GM04504 (cell line): ENCODE measurements at places on chromosomes 7 and 10.

- DNase-seq: no peak
Observed at GRCh38 chr10:126369125-126369710, 19.1 kb downstream of the ADAM12 start.

DNA sequence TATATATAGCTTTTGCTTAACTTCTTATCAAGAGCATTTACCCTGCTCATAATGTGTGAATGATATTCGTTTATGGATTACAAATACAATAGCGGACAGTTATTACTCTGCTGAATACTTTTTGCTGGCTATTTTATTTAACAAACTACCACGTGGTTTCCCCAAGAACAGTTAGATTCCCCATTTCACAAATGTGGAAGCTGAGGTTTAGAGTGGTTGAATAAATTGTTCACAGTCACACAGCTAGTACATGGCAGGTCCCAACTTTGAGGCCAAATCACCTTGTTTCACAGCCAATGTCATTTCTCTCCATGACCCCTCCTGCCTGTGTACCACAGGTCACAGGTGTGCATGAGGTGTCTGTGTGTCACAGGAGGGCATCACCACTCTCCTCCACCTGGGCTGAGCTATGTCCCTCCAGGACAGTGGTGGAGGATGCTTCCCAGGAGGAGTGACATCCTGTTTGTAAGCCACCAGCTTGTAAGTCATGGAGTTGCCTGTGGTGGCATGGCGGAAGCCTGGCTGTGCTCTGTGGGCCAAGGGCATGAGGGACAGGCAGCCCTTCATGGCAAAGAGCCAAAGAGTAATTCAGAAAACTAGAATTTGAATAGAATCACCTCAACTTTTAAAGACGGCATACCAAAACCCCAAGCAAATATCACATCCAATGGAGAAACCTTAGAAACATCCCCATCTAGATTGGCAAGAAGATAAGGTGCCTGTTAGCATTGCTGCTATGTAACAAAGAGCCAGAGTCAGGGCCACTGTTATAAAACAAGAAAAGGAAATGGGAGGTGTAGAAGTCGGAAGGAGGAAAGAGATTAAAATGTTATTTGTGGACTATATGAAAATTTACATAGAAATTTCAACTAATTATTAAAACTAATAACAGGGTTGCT lies 51.9 kb downstream of the AOC1 start:
- no peak for DNase-seq

DNA sequence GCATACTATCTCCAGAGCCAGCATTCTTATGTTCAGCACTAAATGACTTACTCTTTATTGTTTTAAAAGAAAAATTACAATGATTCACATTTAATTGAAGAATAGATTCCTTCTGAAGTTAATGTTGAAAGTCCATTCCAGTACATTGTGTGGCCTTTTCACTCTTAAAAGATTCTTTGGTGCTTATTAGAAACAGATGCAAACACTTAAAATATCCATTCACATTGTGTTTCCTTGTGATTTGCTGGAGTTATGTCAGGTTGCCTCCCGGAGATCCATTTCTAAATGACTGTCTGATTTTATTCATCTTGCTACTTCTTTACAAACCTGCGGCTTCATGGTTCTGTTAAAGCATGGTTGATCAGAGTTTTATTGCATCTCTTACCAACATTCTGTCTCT lies 152.8 kb downstream of the FOXP2 start:
- no peak for DNase-seq

GRCh38 chr10:91350651-91351081 lies 59.5 kb upstream of the HECTD2 start:
- no peak for DNase-seq

- no peak for DNase-seq
Observed at GRCh38 chr7:151508991-151509390, 10.7 kb downstream of the RHEB start.
